A549 treated with CORT108297 at 1 μM for 4 hours (cell line): ENCODE measurements at places on chromosomes 1 and 21. TPM values are rescaled to one million over a fixed set of nuclear protein-coding genes. Genes with fewer than 3 reads are reported as not detected.

CALML6 gene
- total RNA-seq, result 0.15 to 0.39 TPM (median 0.24 TPM) in 5 replicates

C1orf56 gene
- 5.8 to 8.9 TPM (median 7.1 TPM) in 5 replicates for total RNA-seq

PADI1 gene
- 1.4 to 2.1 TPM (median 1.9 TPM) in 5 replicates for total RNA-seq

SPRR5 gene
- total RNA-seq, result not detected in 5 replicates

KIF21B gene
- total RNA-seq, result 1.5 to 3.3 TPM (median 2.5 TPM) in 5 replicates

BARHL2 gene
- total RNA-seq, result not detected in 5 replicates

GPX7 gene
- not detected in 5 replicates for total RNA-seq

ANKRD34A gene
- 0.10 to 0.23 TPM (median 0.16 TPM) in 5 replicates for total RNA-seq

SLC6A17 gene
- total RNA-seq, result 4.6 to 7.0 TPM (median 5.8 TPM) in 5 replicates

KIF2C gene
- total RNA-seq, result 36.6 to 45.4 TPM (median 41.6 TPM) in 5 replicates

FAM72B gene
- 6.0 to 8.0 TPM (median 6.8 TPM) in 5 replicates for total RNA-seq

SMG7 gene
- total RNA-seq, result 32.8 to 40.1 TPM (median 38.2 TPM) in 5 replicates

HUNK gene
- 1.2 to 1.8 TPM (median 1.4 TPM) in 5 replicates for total RNA-seq
